Activated T-helper 17 cell treated with anti-CD3 and anti-CD28 coated beads, Interleukin-2, amount 50 U/mL, for 72 hours (primary cell): ENCODE measurements at places on chromosomes 4 and X. TPM values are rescaled to one million over a fixed set of nuclear protein-coding genes. Genes with fewer than 3 reads are reported as not detected.

GRCh38 chr4:152022543-152022942 lies 261.7 kb upstream of the GATB start:
- no peak for ATAC-seq

GRCh38 chrX:39149761-39150160 lies 348.5 kb downstream of the MID1IP1 start:
- ATAC-seq: no peak

DNA sequence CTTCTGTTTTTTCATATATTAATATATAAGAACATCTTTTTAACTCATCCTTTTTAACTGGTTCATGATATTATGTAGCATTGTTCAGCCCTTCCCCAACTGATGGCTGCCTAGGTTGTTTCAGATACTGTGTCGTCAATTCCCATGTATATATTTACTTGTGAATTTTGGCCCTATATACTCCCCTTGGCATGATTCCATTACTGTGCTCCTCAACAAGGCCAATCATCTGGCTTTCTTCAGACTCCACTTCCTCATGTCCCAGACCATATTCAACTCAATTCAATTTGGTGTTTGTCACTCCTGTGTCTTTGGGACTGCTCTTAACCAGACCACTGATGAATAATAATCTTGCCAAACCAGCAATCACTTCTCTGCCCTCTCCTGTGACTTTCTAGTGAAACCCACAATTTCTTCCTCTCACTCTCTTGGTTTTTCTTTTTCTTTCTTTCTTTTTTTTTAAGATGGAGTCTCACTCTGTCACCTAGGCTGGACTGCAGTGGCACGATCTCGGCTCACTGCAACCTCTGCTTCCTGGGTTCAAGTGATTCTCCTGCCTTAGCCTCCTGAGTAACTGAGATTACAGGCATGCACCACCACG lies 2.7 kb upstream of the WDR45 start:
- no peak for ATAC-seq

- ATAC-seq: peak; percentile 57
Observed at GRCh38 chr4:177051473-177052060, 258.1 kb upstream of the NEIL3 start.

- ATAC-seq: no peak
Observed at GRCh38 chr4:54754394-54754793, 96.6 kb downstream of the KIT start.

DNA sequence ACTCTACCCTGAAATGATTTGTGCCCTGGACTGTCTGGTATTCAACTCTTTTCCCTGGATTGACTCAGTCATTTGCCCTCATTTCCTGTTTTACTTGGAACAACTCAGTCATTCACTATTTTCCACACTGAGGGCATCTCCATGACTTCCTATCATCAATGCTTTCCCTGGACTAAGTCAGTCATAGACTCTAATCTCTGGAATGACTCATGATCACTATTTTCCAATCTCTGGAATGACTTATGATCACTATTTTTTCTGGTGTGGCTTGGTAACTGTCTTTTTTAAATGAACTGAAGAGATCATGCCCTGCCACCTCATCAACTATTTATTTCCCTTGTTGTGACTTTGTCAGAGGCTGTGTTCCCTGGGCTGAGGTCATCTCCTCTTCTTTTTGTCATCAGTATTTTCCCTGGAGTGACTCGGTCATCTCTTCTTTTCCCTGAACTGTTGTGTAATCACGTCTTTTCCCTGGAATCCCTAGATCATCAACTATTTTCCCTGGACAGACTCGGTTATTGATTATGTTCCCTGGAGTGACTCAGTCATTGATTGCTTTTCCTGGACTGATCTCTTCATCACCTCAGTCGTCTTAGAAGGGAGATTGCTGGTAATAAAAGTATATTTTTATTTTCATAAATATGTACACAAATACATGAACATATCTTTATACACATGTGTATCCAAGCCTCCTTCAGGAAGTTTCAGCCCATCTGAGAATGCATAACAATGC lies 327.1 kb upstream of the VCX start:
- no peak for ATAC-seq

DNA sequence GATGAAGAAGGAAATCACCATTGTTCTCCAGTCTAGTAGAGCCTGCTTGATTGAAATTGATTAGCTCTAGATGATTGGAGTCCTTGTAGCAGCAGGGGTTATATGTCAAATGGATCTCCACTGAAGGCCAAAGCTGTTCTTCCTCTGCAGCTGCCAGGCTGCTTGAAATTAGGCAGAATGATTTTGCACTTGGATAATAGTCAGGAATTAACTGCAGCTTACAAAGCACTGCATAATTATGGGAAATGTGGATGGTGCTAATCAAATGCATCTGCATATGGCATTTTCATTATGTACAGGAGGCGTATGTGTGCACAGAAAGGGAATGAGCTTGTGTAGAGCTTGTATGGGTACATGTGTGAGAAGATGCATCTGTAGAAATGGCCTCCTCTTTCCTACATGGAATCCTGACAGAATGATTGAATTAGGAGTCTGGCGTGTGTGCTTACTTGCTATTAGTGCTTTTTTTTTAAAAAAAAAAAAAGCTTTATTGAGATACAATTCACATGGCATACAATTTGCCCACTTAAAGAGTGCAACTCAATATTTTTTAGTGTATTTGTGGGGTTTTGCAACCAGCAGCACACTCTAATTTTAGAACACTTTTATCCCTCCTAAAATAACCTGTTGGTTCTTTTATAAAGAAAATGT lies 65.9 kb downstream of the TMEM131L start:
- no peak for ATAC-seq

- peak; percentile 81 for ATAC-seq
Observed at GRCh38 chrX:119880552-119881437, 9.2 kb downstream of the NDUFA1 start.

DNA sequence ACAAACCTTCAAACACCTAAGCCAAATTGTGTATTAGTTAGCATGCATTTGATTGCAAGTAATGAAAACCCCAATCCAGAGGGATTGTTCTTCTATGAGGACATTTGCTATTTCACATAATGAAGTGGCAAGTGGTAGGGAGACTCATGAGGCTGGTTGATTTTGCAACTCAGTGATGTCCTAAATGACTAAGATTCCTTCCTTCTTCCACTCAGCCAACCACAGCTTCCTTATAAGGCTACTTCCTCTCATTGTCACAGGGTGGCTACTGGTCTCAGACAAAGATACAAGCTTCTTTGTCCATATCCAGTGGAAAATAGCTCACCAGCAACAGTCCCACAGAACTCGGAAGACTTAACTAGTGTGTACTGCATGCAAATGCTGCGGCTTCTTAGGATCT lies 5.3 kb upstream of the OTC start:
- ATAC-seq: peak; percentile 78

DNA sequence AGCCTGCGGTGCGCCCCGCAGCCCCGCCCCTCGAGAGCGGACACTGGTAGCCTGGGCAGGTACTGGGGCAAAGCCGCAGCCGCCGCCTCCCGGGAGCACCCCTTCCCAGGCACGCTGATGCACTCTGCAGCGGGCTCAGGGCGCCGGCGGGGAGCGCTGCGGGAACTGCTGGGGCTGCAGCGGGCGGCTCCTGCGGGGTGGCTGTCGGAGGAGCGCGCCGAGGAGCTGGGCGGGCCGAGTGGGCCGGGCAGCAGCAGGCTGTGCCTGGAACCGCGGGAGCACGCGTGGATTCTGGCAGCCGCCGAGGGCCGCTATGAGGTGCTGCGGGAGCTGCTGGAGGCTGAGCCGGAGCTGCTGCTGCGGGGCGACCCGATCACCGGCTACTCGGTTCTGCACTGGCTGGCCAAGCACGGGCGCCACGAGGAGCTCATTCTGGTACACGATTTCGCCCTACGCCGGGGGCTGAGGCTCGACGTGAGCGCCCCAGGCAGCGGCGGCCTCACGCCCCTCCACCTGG lies 401 bp downstream of the SOWAHD start:
- ATAC-seq: peak; percentile 34

DNA sequence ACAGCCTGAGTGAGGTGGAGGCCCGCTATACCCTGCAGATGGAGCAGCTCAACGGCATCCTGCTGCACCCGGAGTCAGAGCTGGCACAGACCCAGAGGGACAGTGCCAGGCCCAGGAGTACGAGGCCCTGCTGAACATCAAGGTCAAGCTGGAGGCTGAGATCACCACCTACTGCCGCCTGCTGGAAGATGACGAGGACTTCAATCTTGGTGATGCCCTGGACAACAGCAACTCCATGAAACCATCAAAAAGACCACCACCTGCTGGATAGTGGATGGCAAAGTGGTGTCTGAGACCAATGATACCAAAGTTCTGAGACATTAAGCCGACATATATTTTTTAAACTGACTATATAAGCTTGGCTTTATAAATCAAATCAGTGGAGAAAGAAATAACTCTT lies 73.3 kb upstream of the HHIP start:
- no peak for ATAC-seq

DNA sequence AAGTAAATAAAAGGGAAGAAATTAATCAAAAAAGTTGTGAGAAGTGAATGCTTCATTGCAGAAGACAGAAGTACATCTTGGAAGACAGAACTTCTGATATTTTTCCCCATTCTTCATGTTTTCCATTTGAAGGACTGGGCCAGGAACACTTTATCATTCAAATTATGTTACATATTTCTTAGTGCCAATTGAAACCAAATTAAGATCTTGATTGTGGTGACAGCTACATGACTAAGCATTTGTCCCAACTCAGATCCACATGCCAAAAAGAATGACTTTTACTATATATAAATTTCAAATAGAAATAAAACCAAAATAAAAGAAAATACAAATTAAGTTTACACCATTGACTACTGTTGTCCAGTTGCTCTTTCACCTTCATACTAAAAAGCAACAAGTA lies 14.0 kb upstream of the FGF5 start:
- ATAC-seq: no peak

DNA sequence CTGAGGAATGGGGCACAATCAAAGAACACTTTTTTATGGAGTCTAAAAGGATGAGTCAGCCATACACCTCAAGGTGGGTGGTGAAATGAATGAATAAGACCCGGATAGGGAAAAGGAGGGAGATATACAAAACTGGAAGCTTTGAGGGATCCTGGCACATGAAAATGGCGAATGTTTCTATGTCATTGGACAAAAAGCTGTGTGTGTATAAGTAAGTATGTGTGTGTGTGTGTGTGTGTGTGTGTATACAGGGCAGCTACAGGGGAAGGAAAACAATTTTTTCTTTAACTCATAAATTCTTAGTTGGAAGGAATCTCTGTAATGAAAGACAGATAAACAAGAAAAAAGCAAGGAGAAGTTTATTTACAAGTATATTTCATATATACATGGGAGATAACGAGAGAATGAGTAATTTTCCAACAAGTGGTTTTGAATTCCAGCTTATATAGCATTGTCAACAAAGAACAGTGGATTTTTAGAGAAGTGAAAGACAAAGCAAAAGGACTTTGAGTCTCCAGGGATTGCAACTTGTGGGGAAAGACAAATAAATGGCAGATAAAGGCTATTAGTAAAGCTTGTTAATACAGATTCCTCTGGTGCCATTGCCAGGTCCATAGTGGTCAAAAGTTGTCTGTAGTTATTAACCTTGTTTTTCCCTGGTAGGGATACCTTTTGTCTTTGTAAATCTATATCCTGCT lies 99.7 kb downstream of the MMRN1 start:
- no peak for ATAC-seq

DNA sequence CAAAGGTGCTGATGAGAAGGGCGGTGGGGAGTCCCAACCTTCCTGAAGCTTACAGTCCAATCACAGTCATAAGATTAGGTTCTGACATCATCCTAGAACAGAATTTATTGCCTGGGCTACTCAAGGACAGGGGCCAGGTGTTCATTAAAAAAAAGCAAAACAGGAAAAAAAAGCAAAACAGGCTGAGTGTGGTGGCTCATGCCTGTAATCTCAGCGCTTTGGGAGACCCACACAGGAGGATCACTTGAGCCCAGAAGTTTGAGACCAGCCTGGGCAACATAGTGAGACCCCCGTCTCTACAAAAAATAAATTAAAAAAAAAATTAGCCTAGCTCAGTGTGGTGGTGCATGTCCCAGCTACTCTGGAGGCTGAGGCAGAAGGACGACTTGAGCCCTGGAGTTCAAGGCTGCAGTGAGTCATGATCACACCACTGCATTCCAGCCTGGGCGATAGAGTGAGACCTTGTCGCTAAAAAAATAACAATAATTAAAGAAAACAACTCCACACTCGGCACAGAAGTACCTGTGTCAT lies 3.0 kb downstream of the RAB9A start:
- ATAC-seq: no peak

- ATAC-seq: no peak
Observed at GRCh38 chr4:73407227-73407673, 3.2 kb downstream of the ALB start.

DNA sequence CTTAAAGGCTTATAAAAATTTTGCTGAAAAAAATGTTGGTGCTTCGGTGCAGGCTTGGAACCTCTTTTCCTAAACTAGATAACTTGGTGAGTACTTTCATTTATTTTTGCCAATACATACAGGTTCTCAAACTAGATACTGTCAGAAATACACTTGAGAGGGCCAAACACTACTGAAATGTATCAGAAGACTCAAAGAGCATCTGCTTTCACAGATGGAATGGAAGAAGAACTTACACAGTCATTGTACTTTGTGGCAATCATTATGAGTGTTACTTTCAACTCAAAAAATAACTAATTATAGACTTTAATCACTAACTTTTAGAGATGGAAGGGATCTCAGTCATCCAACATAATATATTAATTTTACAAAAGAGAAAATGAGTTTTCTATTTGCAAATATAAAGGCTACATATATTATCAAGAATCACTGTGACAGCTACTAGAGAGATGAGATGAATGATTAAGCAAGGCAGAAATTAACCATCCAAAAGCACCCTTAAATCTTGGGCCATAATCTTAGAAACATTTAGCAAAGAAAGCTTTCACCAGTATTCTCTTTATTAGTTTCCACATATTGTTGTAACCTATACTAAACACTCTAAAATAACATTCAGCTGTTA lies 1.0 kb downstream of the ENAM start:
- ATAC-seq: peak; percentile 54

DNA sequence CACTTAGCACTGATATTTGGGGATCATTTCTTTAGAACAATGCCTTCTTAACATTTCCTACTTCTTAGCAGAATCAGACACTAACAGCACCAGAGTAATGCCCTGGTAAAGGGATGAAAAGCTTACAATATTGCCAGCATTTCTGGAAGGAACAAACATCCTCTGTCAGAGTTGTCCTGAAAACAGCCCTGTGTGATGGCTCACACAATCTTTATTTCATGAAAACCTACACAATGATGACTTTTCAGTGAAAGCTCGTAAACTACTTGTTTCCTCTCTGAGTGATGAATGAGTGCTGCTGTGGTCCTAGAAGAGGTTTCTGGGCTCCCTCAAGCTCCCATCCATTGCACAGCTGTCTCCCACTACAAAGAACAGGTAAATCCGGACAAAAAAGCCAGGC lies 52.8 kb downstream of the GPC4 start:
- no peak for ATAC-seq

CFI gene
- total RNA-seq: not detected

FRG2 gene
- not detected for total RNA-seq

BCORL1 gene
- 8.4 TPM for total RNA-seq

YY2 gene
- total RNA-seq: 0.56 TPM

P2RY10 gene
- 34.6 TPM for total RNA-seq

NUDT6 gene
- 5.9 TPM for total RNA-seq

AFF2 gene
- total RNA-seq: 0.13 TPM
